ENCODE measurements at places on chromosomes 4 and X.
A peak's percentile ranks its signal among the peaks of the same experiment; 100 is the strongest.

DNA sequence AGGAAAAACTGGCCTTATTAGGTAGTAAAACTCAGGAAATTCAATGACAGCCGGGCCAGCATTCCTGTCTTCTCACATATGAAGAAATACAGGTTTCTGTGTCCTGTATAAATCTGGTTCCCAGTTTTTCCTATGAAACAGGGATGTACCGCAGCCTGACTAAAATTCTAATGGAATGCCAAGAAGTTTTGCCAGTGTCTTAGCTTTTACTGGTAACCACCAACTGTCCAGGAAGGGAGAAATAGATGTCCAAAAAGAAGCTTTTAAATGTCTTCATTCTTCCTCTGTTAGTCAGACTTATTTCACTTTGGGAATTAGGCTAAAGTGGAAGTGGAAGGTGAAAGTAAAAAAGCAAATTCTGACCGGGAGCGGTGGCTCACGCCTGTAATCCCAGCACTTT lies 108.0 kb upstream of the TBL1X start:
- no peak for DNase-seq

- no peak for DNase-seq
These were observed 8.8 kb upstream of the GEMIN8 start for GRCh38 chrX:14038375-14039085.

DNA sequence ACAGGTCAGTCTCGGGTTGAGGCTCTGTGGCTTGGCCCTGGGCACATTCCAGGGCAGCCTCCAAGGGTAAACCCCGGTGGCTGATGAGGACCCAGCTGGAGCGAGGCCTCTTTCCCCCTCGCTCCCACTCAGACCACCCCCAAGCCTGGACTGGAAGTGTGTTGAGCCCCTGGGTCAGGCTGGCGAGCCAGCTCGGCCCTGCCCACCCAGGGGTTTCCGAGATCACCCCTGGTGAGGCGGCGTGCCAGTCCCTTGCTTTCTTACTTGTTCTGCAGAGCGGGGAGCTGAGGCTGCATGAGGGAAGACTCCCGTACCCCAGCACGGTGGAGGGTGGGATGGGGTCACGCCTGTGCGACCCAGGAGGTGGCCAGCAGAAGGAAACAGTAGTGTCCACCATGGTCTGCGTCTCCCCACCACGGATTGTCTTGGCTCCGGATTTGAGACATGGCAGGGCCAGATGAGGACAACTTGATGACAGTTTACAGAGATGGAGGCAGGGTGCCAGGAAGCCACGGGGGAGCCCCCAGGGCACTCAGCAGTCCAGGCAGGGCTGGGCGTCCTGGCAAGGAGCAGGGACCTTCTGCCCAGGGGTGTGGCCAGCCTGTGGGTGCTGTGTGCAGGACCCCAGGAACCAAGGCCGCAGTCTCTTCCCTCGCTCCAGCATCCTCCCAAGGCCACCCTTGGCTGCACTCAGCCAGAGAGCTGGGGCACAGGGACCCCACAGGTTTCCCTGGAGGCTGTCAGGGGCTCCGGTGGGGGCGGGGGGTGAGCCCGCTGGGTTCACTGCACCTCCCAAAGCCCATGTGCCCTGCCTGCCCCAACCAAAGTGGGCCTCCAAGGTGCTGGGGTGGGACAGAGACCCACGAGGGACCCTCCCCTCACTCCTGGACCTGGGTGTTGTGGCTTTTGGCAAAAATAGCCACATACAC lies 6.6 kb upstream of the FGFRL1 start:
- no peak for DNase-seq

GRCh38 chr4:158159054-158159717 lies 13.6 kb downstream of the GASK1B start:
- no peak for DNase-seq

- DNase-seq = no peak
These were observed 153.9 kb downstream of the CCNG2 start for GRCh38 chr4:77310931-77311330.

DNA sequence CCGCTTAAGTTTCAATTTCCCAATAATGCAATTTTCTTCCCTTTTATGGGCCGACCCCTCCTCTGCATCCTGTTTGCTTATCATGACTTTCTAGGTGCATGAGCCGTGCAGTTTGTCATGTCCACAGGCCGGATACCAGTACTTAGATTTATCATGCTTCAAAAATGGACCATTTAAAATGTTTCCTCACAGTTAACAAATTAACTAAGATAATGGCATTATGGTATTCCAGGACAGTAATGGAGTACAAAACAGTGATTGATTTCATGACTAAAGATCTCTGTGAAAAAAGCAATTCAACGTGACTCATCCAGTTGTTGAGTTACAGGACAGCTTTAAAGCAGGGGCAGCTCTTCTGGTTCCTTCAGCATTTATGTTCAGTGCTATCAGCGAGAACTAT lies 23.0 kb downstream of the SNX25 start:
- DNase-seq = no peak

DNA sequence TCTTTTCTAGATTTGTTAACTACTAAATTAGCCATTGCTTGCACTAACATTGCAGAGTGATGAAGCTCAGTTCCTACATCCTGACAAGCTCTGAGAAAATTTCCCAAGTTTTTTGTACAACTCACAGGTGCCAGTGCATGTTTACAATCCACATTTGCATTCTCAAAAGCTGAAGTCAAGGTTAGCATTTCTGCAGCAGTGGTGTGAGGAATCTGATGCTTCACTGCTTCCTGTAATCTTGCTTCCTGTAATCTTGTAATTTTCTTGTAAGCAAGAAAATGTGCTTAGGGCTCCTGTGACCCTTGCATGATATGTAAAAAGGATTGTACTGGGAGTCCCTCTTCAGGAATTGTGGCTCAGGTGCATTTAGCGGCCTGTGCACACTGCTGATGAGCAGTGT lies 207.4 kb upstream of the CXCL13 start:
- DNase-seq = peak; percentile 20

- DNase-seq = no peak
These were observed 29.5 kb downstream of the LRIT3 start for GRCh38 chr4:109877400-109877799.

GRCh38 chrX:71664889-71665491 lies 2.4 kb upstream of the LOC101059915 start:
- no peak for DNase-seq

DNA sequence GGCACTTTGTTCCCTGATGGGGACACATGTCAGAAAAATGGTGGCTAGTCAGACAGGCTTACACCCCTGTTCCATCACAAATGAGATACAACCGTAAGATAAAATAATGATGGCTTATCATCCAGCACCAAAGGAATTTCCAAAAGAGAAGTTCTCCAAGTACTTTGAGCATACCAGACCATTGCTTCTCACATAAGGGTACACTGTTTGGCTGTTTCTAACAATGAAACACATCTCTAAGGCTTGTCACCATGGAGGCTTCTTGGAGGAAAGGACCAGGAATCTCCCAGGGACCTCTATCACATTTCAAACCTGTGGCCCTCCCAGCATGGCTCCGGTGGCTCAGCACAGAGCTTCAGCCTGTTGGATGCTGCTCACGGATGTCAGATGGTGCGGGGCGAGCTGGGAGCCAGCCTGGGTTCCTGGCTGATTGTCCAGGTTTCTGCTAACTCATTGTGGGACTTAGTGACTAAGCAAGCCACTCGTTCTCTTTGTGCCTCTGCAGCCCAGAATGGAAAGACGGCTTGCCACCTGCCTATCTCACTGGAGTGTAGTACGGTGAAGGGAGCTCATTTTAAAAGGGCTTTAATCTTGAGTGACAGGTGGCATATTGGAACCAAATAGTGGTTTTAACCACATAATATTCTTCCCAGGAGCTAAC lies 54.5 kb downstream of the FHDC1 start:
- no peak for DNase-seq

DNA sequence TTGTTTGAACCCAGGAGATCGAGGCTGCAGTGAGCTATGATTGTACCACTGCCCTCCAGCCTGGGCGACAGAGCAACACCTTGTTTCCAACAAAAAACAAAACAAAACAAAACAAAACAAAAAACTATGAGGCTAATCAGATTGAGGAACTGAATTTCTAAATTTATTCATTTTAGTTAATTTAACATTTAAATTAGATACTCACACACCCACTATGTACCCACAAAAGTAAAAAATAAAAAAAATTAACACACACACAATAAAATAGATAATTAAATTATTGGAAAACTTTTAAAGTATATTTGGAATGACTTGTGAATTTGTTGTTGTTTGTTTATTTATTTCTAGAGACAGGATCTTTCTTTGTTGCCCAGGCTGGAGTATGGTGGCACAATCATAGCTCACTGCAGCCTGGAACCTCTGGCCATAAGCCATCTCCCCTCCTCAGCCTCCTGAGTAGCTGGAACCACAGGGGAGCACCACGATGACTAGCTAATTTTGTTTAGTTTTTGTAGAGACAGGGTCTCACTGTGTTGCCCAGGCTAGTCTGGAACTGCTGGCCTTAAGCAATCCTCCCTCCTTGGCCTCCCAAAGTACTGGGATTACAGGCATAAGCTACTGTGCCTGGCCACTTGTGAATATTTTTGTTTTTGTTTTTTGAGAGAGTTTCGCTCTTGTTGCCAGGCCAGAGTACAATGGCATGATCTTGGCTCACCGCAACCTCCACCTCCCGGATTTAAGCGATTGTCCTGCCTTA lies 9.8 kb upstream of the ZNF157 start:
- no peak for DNase-seq

- no peak for DNase-seq
These were observed 346.5 kb upstream of the FAT1 start for GRCh38 chr4:187070158-187070557.

GRCh38 chrX:82626978-82627377 lies 881.1 kb upstream of the POU3F4 start:
- no peak for DNase-seq

- DNase-seq = no peak
These were observed 17.2 kb upstream of the MRPL1 start for GRCh38 chr4:77845400-77845799.

DNA sequence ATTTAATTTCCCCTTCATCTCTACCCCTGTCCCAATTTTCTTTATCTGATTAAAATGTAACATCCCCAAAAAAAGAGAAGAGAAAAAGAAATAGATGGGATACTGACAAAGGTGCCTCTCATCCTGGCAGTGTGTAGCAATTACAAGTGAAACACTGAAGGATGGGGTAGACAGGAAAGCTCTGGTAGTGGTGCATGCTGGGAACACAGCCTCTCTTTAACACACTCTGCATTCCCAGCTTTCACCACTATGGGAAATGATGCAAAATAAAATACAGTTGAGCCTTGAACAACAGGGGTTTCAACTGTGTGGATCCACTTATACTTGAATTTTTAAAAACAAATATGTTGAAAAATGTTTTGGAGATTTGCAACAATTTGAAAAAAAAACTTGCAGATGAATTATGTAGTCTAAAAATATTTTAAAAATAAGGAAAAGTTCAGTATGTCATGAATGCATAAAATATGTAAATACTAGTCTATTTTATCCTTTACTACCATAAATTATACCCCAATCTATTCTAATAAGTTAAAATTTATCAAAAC lies 239.2 kb upstream of the DDX53 start:
- no peak for DNase-seq

- no peak for DNase-seq
These were observed 448.6 kb downstream of the ZIC3 start for GRCh38 chrX:138014577-138014976.
